Right cardiac atrium (tissue), 5 donors: ENCODE measurements at places on chromosomes 6 and 20. TPM values are rescaled to one million over a fixed set of nuclear protein-coding genes. Genes with fewer than 3 reads are reported as not detected.

IP6K3 gene
- total RNA-seq, result 44.4 TPM

CLDN20 gene
- not detected for total RNA-seq

CAGE1 gene
- total RNA-seq, result not detected

DACT2 gene
- 2.4 TPM for total RNA-seq

ARFGEF3 gene
- total RNA-seq, result 1.1 TPM
